Anterior cingulate cortex (tissue), 58 donors: ENCODE measurements at places on chromosomes 2 and 18.

- DNase-seq: no peak
Measured at GRCh38 chr18:9366126-9366714, 31.6 kb downstream of the TWSG1 start.

DNA sequence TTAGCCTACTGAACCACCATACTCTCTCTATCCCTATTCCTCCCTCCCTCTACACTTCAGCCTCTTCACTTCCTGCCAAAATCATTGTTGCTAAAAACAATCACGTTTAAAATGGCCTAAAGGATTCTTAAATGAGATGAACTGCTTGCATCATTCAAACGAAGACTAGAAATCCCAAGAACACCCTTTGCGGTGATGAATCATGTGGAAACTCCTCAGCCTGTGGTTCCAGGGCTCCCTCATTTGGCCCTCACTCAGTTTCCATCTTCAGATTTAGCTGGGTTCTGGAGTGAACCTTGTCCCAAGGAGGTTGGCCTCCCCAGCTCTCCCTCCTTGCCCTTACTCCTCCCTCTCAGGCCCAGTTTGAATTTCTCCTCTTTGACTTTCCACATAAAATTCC is 125.6 kb upstream of the CDC42EP3 start:
- DNase-seq: no peak

DNA sequence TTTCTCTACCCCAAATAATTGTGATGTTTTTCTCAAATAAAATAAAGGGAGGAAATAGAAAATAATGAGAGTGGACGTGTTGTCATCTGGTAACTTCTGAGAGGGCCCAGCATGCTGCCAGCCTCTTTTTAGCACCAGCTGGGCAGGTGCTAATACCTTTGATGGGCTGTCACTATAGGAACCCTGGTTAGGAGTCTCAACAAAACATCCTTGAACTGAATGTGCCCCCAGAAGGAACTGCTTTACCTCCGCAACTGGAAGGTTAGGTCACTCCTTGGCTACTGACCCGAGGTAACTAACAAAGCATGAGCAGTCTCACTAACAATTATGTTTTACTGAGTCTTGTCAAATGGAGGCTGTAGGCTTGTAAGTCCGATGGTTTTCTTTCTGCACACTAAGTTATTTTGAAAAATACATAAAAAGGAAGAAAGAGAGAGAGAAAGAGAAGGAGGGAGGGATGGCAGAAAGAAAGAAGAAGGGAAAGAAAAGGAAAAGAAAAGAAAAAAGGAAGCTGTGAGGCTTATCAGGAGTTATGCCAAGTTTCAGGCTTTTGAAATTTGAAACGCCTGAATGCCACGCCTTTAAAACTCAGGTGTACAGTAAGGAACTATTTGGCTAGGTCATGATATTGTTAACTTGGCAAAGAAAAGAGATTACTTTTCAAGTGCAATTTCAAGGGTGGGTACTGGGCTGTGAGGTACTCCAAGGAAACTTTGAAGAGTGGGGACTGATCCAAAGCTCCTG is 91.0 kb downstream of the TGIF1 start:
- no peak for DNase-seq

DNA sequence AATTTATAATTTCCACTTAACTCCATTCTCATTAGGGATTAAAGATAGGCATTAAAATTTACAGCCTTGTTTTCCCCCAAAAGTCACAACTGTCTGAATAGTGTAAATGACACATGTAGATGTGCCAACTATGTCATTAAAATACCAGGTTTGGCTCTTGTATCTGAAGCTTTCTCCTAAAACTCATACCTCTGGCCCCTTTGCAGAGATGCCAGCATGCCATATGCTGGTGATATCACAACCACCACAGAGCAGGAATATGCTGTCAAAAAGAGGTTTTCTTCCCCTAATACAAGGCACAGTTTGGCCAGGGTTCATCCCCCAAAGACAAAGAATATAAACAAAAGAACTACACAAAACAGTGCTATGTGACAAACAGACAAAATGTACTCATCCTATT is 65.4 kb downstream of the REV1 start:
- DNase-seq: no peak

DNA sequence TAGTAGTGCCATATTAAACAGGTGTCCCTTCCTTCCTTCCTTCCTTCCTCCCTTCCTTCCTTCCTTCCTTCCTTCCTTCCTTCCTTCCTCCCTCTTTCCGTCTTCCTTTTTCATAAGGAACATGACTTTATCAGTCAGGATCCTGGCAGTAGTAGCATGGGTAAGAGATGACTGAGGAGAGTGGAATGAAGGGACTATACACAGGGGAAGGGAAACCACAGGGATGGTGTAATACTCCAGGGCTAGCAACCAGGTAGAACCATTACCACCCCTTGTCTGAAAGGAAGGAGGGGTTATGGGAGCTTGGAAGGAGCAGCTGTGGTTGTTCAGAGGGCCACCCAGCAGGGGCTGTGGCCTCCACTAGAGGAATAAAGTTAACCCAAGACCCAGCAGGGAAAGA is 23.2 kb upstream of the KDM3A start:
- DNase-seq: no peak

DNA sequence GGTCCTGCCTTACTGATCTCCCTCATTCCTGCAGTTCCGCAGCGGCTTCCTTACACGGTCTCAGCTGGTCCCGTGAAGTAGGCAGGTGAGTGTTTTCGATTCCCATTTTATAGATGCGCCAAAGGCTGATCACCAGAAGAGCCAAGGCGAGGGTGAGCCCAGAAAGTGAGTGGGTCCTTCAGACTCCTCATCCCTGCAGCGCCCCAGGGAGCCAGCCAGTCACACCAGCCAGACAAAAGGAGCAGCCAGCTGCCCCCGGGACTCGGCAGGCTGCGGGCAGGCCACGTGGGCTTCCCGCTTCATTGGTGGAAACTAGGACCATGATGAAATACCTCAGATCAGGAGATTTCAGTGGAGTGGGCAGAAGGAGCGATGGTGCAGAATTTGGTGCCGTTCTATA is 85.9 kb downstream of the SMAD7 start:
- DNase-seq: no peak

DNA sequence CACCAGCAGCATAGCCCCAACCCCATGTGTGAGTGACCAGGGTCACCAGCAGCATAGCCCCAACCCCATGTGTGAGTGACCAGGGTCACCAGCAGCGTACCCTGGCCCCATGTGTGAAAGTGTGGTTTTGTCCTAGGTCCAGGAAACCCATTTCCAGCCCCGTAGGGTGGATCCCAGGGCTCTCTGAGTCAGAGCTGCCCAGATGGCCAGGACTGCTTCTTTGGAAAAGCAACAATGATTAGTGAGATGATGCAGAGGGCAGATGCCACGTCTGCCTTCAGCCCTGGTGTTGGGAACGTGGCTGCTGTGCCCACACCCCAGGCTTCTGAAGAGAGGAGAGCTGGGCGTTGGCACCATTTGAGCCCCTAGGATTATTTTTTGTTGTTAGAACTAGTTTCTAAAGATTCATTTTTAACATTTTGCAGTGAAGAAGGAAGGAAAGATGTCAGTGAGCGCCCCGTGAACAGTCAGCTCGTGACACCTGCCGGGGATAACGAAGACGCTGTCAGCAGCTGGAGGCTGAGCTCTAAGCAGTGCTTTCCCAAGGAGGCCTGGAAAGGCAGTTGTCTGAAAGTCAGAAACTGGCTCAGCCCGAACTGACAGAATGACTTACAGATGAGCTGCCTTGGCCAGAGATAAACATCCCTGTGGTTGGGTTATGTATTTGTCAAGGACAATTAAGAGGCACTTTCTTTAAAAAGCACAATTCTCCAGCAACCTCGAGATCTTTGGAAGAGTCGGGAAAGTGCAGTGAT is 32.1 kb upstream of the KCNG2 start:
- DNase-seq: no peak

- DNase-seq: no peak
Measured at GRCh38 chr2:152396051-152396511, 61.1 kb downstream of the FMNL2 start.

DNA sequence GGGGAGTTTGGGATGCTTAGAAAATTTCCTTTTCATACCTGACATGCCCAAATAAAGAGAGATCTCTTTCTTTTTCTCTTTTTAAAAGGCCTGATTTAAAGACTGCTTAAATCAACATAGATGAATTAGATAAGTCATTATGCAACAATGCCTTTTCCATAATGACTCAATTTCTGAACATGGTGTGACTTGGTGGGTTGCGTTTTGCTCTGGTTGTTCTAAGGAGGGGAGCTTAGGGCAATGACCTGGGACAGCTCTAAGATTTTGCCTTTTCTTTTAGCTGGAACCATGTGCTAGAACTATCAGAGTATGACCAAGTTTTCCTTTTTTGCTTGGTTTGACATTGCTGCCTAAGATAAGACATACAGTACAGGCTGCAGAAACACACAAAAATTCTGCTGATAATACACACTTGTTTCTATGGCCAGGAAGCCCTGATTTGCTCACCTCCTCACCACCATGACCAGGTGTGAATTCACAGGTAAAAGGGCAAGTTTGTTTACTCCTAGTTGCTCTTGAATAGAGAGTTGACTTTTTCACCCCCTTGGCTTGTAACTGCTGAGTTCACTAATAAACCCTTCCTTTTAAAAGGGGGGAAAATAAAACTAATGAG is 58.1 kb upstream of the IL1RL1 start:
- no peak for DNase-seq

GRCh38 chr2:19632403-19632991 is 269.3 kb downstream of the TTC32 start:
- no peak for DNase-seq

- no peak for DNase-seq
Measured at GRCh38 chr2:12761104-12761503, 44.4 kb downstream of the TRIB2 start.

DNA sequence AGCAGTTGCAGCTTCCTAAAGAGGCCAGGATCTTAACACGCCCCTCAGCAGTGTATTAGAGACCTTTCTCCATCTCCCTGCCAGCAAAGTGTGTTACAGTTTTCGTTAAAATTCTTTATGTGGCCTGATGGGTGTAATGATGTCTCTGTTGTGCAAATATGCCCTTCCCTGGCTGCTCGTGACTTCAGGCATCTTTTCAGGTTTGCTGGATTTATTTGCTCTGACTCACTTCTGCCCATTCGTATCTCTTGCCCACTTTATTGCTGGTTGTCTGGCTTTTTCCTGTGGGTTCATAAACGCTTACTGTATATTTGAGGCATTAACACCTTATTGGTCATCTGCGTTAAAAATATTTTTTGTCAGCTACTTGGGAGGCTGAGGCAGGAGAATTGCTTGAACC is 134.5 kb downstream of the ASB1 start:
- no peak for DNase-seq
